NCI-H69 (cell line): ENCODE measurements at places on chromosomes 1 and 21.

DNA sequence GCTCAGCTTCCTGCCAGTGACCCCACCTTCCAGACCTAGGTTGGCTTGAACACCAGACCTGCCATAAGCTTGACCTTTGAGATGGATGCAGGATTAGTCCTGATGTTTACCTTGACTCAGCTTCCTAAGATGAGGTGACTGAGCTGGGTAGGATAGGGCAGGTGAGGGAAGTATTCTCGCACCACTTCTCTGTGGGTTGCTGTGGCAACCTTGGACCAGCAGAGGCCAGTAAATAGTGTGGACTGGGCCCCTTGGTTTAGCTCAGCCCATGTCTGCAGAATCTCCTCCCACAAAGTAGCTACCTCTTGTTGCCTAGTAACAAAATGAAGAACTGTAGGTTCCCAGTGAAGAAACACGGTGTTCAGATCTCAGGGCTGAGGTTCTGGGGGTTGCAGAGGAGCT, 8.4 kb downstream of the RPS6KA1 start:
- DNase-seq = no peak

DNA sequence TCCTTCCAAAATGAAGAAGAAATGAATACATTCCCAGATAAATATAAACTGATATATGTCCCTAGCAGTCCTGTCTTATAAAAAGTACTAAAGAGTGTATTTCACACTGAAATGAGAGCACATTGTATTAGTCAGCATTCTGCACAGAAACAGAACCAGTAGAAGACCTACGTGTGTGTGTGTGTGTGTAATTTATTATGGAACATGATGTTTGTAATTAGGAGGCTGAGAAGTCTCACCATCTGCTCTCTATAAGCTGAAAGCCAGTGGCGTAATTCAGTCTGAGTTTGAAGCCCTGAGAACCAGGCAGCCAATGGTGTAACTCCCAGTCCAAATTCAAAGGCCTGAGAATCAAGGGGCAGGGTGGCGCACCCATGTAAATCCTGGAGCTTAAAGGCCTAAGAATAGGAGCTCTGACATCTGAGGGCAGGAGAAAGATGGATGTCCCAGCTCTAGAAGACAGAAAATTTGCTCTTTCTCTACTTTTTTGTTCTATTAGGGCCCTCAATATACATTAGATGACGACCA, 146.5 kb upstream of the LYPLAL1 start:
- peak; percentile 80 for DNase-seq

DNA sequence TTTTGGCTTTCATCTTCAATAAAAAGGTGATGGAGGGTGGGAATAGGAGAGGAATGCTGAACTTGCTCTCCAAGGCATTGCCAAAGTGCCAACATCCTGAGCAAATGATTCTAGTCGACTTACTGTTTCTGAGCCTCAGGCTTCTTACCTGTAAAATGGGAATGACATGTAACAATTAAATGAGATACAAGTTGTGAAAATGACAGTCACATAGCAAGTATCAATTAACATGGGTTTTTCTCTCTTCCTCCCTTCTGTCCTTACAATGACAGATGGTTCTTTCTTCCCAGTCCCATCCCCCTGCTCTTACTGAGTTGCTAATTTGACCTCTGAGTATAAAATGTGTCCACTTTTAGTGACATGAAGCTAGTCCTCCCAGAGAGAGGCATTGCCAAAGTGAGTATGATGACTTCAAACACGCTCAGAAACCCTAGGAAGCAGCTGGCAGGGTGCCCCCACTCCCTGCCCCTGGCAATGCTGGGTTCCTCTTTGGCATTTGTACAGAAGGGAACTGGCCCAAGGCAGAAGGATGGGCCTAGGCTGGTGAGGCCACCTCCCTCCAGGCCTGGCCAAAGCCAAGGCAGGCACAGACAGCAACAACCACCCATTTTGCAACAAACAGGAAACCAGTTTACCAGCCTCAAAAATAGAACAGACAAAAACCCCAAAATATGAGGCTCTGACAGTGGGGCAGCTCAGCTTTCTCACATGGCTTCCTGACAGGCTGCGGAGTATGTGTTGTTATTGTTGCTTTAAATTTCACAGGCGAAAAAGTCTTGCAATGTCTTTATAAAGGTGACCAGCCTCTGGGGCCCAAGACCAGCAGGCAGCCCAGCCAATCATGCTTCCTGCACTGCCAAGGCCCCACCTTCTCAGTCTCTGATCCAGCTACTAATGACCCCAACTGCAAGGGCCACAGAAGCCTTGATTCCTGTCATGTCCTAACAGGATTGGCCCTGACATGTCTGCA, 115.9 kb downstream of the HIVEP3 start:
- peak; percentile 81 for DNase-seq

DNA sequence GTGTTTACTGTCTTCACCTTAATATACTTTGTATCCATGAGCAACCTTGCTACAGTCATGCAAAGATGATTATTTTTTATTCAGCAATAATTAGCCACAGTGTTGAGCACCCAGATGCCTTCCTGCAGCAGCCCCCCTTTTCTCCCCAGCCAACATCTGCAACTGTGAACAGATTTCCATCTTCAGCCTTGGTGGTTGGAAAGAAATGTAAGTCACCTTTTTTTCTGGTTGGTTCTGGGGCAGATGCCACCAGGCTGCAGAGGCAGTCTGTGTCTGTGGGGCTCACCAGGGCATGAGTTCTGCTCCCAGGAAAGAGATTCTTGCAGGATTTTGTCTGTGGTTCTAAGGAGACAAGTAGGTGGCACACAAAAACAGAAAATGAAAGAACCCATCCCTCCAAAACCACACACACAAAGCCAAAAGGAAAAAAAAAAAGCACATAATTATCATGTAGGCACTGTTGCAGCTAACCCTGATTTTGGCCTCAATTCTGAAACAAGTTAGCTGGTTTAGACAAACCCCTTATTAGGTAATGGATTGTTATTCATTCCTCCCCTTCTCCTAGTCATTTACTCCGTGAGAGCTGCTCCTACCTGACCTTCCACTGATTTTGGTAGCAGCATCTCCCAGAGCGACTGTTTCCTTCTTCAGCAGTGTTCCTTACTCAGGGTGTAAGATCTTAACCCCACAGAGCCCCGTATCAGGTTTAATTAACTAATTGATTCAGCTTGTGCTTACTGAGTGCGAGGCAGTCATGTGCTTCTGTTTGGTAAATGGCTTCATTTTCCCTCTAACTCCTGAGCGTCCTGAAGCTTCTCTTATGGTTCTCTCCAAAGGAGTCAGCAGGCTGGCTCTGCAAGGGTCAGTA, 36.5 kb downstream of the GALNT2 start:
- peak; percentile 32 for DNase-seq

DNA sequence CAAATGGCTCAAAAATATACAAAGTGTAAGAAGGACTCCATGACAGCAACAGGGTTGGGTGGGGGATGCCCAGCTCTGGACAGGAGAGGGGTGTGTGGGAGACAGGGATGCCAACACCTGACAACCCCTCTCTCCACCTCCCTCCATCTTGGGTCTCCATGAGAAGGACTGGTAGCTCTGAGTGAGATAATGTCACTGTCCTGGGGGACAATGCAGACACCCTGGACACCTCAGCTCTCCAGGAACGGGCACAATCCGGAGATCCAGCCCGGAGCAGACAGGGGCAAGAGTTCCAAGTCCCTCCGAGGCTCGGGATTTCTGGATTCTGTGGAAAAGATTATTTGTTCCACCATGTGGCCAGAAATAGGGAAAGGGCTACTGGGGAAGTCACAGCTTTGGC, 122.5 kb downstream of the GLIS1 start:
- no peak for DNase-seq

DNA sequence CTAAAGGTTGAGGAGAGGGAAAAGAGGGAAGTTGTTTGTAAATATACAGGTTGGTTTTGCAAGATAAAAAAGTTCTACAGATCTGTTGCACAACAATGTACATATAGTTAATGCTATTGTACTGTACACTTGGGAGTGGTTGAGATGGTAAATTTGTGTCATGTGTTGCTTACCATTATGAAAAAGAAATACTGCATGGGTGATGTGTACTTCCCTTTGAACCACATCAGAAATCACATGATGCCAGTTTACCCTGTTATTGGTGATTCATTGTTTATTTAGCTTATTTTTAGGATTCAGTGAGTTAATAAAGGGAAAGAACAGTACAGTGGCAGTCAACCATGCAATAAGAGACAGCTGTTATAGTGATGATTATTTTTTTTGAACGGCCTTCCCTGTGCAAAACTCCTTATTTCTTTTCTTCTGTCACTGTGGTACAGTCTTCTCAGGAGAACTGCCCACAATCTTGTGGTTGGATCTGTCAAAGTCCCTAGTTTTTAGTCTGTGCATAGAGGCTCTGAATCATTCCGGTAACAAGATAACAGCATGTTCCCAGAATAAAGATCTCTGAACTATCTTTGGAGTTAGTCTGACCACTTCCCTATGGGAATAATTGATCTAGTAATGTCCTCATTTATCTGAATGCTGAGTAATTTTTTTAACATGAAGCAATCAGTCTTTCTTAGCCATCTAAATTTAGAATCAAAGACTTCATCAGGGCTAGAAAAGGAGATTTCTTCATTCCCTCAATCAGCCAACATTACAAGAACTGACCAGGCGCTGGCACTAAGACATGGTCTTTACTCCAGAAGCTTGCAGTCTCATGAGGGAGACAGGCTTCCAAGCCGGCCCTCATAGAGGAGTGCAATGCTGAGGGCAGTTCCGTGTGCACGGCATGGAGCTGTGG, 84.2 kb downstream of the SH3GLB1 start:
- peak; percentile 28 for DNase-seq

- no peak for DNase-seq
Observed at GRCh38 chr1:23905461-23906025, 7.6 kb downstream of the CNR2 start.
